ENCODE measurements at places on chromosomes 2 and 18.

GRCh38 chr2:158808426-158808825, 13.3 kb downstream of the DAPL1 start:
- DNase-seq: no peak

- no peak for DNase-seq
These were observed 29.4 kb downstream of the KATNAL2 start for GRCh38 chr18:46946656-46947282.

- peak; percentile 59 for DNase-seq
These were observed 33.3 kb upstream of the CREG2 start for GRCh38 chr2:101420623-101421022.

DNA sequence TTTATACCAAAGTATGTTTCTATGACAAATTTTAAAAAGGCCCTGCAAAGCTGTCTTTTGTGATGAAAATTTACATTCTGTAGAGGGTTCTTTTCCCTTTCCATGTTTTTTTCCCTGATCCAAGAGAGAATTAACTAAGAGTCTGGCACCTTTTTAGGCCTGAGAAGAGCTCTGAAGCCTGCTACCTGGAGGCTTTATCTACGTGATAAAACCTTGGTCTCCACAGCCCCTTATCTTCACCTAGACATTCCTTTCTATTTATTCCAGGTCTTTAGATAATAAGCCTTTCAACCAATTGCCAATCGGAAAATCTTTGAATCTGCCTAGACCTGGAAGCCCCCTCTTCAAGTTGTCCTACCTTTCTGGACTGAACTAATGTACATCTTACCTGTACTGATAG, 774.1 kb upstream of the LRRTM1 start:
- DNase-seq: no peak

DNA sequence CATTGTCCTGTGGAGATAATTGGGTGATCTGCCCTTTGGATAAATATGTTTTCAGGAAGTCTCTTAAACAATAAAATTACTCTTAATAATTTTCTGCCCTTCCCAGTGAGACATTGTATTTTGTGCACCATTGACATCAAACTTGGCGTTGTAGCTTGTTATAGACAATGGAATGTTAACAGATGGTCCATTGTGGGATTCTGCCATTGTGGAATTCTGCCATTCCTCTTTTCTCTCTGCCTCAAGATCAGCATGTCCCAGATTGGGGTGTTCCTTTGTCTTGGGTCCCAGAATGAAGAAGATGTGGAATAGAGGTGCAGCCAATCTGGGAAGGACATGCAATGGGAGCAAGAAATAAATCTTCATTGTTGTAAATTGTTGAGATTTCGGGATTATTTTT, 15.1 kb upstream of the LDAH start:
- no peak for DNase-seq

- DNase-seq: no peak
These were observed 45.7 kb downstream of the PRKCE start for GRCh38 chr2:45697190-45697589.

GRCh38 chr2:138000796-138001195, 36.5 kb downstream of the HNMT start:
- DNase-seq: no peak

Measured in HL-60 (cell line).